ENCODE measurements at places on chromosomes 6 and 20.

DNA sequence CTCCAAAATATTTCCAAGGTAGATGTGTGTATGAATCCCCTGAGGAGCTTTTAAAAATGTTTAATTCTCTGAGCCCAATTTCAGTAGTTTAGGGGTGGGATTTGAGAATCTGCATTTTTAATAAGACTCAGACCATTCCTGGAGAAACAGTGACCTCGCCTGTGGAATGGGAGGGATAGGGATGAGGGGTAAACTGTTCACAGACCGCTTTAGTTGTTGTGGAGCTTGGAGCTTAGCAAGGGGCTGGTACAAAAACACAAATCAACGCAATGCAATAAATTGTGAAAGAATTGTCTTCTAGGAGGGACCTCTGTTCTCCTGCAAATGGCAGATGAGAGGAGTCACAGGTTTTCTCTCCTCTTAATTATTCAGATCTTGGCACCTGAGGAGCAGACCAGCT lies 239.3 kb upstream of the SULF2 start:
- DNase-seq: no peak

GRCh38 chr6:137729866-137730629 lies 137.0 kb upstream of the TNFAIP3 start:
- DNase-seq: no peak

GRCh38 chr6:134004714-134005113 lies 47.7 kb downstream of the SLC2A12 start:
- DNase-seq: no peak

DNA sequence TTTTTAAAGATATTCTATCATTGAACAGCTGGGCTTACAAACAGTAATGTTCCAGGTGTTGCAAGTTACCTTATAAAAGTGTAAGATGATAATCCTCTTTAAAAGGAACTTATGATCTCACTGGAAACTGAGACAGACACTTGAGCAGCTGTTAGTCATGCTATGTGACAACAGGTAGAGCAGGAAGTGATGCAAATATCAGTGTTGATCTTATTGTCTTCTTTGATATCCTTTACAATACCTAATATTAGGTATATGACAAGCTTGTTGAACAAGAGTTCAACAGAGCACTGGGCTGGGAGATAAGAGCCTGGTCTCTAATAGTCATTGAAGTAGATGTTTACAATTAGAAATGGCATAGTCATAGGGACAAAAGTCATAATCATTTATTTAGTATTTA lies 150.0 kb downstream of the UBE3D start:
- no peak for DNase-seq

DNA sequence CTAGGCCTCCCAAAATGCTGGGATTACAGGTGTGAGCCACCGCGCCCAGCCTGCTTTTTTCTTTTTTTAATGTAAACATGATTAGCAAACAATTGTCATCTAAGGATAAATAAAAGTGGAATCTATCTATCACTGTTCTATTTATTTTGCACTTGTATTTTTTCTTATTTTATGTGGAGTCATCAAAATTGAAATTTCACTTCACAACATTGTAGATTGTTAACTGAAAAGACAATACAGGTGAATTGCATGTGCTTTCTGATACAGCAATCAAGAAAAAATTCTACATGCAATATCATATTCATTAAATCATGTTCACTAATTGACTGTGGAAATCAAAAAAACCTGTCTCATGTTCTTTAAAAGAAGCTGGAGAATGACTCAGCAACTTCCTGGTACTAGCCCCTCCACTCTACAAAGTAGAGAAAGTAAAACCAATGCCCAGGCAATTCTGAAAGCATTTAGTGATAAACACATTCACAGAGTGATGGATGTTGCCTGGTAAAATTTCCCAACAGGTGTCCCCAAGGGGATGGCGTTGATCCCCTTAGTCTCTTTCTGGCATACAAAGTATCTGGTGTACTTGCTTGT lies 10.7 kb upstream of the RFX6 start:
- no peak for DNase-seq

GRCh38 chr20:21705575-21706260 lies at the start of gene PAX1:
Gene PAX1, plus strand, starts transcription at chr20:21705664. Its CDS starts 49 bp downstream, at chr20:21705713.
- DNase-seq: no peak

DNA sequence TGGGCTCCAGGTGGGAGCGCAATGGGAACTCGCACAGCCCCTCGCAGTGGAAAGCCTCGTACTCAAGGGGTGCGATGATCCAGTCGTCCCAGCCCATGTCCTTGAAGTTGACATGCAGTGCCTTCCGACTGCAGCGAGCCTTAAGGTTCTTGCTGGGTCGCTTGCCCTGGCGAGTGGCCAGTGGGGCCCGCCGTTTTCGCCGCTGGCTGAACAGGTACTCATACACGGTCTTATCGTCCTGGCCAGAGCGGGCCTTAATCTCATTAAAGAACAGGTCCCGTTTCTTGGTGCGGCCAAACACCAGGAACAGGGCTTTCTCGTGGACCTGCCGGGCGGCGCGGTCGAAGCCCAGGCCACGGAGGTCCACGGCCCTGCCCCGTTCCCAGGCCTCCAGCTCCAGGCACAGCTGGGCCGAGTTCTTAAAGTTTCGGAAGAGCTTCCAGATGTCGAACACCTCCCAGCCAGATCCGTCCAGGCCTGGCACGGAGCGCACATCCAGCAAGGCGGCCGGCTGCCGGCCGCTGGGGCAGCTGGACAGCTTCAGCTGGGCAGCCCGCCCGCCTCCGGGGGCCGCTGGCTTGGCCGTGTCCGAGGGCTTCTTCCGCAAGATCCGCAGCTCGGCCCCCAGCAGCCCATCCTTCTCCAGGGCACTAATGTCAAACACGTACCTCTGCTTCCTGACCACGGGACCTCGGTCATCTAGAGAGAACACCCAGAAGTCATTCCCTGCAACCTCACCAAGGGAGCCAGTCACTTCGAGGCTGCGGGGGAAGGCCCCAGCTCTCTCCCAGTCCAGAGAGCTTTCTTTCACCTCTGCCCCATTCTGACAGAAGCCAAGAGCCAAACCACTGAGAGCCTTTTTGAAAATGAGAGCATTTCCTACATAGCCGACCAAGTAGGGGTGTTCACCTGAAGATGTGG lies 3.7 kb downstream of the GDF5 start:
- DNase-seq: no peak

DNA sequence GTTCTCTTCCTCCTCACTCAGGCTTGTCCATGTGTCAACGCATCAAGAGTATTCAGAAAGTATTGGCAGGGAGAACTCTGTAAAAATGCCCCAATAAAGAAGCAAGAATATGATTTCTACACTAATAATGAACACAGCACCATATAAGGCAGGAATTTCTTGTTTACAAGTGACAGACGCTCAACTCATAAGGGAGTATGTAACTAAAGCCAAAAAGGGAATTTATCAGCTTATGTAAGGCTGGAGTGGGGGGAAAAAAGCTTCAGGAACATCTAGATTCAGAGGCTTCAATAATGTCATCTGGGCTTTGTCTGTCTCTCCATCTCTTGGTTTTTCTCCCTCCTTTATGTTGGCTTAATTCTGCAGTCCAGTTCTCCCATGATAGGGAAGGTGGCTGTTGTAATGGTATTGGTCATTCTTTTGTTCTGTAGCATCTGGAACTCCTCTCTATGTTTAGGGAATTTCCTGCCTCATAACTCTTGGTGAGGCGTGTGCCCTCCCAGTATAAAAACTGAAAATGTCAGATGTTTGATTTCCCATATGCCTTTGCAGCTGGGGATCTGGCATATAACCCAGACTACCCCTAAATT lies 125.1 kb upstream of the COL21A1 start:
- no peak for DNase-seq

GRCh38 chr20:54199283-54199682 lies 8.6 kb upstream of the PFDN4 start:
- DNase-seq: no peak

GRCh38 chr6:29992807-29993206 lies 50.5 kb downstream of the HLA-A start:
- no peak for DNase-seq

DNA sequence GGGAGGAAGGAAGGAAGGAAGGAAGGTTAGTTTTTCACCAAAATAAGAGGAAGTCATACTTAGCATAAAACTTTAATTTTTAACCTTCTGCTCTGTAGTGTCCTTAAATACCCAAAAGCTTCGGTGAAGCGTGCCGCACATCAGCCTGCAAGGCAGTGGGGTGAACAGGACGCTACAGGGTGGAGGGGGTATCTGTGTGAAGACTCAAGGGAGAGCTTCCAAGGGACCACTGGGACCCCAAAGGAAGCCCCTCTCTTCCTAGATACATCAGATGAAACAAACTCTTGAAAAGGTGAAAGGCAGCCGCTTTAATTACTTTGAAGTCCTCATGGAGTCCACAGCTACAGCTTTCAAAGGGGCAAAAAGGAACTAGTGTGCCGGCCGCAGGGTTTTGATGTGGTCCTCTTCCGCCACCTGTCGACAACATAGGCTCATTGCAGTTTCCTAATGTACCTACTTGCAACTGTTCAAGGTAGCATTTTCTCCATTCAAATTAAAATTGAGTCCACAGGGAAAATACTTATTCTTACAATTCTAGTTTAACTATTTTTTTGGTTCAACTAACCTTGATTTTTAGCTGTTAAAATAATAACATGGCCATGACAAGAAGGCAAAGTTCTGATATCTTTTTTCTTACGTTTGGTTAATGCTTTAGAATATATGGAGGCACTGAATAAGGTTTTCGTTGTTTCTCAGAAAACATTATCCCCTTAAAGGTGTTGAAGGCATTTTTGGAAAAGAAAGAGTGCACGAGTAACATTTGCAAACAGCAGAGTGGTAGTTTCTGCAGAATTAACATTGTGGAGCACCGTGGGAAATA lies 135.0 kb upstream of the RIPOR2 start:
- DNase-seq: peak; percentile 78

DNA sequence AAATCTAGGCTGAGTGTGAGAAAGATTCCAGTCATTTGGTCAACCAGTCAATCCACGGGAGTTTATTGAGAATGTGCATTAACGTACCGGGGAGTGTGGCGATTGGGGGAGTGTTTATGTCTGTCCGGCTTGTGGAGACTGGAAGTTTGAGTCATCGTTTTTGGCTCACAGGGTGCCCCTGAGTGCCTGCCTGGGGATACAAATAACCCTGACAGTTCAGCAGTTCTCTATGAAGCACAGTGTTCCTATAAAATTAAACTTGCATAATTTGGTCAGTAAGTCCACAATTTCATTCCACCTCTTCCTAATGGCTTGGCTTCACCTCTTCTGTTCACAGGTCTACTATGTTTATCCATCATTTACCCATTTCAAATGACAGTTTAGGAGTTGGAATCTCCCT lies 72.6 kb upstream of the PLEKHG1 start:
- no peak for DNase-seq

GRCh38 chr6:4178737-4179333 lies 43.5 kb upstream of the ECI2 start:
- no peak for DNase-seq

- no peak for DNase-seq
Observed at GRCh38 chr20:62083312-62083711, 17.6 kb upstream of the TAF4 start.

DNA sequence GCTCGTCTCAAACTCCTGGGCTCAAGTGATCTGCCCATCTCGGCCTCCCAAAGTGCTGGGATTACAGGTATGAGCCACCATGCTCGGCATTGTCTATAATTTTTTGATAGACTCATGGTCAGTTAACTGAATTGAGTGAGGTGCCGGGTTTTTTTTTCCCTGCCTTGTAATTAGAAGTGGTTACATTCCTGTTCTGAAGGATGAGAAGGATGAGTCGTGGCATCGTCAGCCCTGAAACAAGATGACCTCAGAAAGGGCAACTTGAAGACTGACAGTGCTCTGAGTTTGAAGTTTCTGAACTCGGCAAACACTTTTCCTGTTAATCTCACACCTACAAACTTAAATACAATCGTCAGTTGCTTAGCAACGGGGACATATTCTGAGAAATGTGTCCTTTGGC lies 158.7 kb upstream of the PDE10A start:
- DNase-seq: no peak

GRCh38 chr6:167092672-167093339 lies 30.1 kb upstream of the CCR6 start:
- DNase-seq: no peak

- DNase-seq: no peak
Observed at GRCh38 chr20:36273414-36274180, 32.5 kb upstream of the DLGAP4 start.

DNA sequence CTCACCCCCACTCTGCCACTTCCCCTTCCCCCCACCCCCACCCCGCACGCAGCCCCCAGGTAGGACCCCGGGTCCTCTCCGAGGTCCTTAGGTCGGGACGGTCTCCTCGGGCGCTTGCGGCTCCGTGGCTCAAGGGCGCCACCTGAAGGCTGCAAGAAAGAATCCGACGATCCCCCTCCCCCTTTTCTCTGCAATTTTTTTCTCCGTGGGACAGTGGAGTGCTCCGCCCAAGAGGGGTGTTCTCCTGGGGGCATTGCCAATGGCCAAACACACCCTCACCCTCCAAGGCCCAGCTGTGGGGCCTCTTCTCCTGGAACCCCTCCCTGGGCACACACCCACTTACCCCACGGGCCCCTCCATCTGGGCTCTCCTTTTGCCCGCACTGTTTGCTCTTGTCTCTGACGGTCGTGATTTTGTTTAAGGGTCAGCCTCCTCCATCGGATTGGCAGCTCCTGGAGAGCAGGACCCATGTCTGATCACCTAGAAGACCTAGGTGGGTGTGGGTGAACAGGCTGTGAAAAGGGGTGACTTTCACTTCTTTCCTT lies 1.1 kb upstream of the TMEM74B start:
- DNase-seq: peak; percentile 13

DNA sequence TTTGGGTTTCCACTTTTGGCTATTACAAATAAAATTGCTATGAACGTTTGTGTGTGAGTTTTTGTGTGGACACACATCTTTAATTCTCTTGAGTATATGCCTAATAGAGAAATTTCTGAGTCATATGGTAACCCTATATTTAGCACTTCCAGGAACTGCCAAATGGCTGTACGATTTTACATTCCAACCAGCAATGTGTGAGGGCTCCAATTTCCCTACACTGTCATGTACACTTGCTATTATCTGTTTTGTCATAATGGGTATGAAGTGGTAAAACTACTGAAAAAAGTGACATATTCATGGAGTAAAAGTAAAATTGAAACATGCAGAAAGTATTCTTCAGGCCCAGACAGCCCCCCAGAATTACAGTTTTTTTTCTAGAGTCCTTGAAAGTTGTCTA lies 59.6 kb upstream of the ESR1 start:
- no peak for DNase-seq

DNA sequence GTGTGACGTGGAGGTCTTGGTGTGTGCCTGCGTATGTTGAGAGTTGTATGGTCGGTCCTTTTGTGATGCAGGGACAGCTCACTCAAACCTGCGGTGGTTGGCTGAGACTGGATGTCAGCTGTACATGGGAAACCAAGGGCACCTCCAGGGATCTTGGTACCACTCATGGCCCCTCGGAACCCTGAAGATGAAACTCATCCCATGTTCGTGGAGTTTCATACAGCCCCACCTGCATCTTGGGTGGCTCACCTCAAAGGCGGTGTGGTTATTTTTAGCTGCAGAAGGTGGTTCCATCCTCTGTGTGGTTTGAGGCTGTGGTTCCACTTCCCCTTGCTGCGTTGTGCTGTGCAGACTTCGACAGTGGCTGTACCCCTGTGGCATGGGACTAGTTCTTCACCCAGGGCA lies 52.6 kb upstream of the SLC22A1 start:
- DNase-seq: peak; percentile 17

- DNase-seq: no peak
Observed at GRCh38 chr6:27254566-27254965, 7.1 kb downstream of the PRSS16 start.
